ENCODE measurements at places on chromosomes 4 and X.

DNA sequence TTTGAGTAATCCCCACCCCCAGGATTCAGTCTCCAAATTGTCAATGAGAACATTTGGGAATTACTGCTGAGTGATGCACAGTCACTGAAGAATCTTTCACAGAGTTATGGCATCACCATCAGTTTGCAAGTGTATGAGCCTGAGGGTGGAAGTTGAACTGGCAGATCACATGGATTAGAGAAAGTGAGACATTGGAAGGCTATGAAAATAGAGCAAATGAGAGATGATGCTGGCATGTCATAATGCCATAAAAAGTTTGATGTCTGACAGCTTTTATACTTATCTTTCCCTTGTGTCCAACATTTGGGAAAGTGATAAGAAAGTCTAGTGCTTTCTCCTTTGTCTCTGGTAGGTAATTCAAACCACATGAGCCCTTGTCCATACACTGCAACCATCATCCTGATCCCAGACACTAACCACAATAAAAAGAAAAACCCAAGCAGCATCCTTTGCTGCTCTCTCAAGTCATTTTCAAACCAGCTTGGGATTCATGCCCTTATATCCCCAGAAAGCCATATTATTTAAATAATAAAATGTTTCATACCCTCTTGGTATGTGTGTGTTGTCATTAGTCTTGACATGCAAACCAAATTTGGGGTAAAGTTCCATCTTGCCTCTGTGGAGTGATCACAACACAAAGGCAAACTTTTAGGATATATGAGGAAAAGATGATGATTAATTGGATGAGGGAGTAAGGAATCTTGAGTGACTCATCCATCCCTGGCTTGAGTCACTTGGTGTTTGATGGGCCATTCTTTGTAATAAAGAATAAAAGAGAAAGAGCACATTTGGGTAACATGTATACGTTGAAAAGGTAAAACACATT, 438.9 kb downstream of the GRXCR1 start:
- no peak for DNase-seq

DNA sequence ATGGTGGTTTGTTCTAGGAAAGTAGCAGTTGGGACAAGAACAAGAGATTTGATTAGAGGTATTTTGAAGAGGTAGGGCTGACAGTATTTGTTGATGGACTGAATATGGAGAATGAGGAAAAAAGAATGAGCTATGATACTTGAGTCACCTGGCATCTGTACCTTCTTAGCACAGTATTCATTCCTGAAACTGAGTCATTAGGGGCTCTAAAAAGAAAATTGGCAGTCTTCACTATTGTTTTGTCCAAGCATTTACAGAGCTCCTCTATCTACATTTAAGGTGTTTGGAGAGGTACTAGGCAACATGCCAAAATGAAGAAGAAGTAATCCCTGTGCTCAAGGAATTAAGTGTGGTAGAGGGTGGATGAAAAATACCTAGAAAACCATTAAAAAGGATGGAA, 165.8 kb downstream of the SHROOM4 start:
- no peak for DNase-seq

GRCh38 chrX:118565853-118566252, 70.2 kb downstream of the DOCK11 start:
- DNase-seq = no peak

DNA sequence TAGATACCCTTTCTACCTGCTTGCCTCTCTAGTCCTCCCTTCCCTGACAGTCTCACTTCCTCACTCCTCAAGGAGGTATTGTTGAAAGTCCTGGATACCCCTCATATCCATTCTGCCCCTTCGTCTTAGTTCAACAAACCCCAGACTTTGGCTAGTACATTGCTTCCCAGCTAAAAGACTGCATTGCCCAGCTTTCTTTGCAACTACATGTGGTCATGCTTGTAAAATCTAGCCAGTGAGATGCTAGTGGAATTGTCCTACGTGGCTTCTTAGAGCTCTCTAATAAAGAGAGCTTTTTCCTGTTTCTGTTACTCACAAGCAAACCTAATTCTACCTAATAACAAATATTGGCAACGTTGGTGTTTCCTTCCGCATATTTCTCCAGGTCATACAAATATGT, 237.9 kb upstream of the PSAPL1 start:
- no peak for DNase-seq

DNA sequence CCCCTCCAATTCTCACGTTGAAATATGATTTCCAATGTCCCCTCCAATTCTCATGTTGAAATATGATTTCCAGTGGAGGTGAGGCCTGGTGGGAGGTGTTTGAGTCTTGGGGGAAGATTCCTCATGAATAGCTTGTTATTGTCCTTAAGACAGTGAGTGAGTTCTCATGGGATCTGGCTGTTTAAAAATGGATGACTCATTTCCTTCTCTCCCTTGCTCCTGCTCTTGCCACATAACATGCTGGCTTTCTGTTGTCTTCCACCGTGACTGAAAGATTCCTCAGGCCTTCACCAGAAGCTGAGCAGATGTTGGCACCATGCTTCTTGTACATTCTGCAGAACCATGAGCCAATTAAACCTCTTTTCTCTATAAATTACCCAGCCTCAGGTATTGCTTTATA, 346.8 kb upstream of the TECRL start:
- DNase-seq = no peak

DNA sequence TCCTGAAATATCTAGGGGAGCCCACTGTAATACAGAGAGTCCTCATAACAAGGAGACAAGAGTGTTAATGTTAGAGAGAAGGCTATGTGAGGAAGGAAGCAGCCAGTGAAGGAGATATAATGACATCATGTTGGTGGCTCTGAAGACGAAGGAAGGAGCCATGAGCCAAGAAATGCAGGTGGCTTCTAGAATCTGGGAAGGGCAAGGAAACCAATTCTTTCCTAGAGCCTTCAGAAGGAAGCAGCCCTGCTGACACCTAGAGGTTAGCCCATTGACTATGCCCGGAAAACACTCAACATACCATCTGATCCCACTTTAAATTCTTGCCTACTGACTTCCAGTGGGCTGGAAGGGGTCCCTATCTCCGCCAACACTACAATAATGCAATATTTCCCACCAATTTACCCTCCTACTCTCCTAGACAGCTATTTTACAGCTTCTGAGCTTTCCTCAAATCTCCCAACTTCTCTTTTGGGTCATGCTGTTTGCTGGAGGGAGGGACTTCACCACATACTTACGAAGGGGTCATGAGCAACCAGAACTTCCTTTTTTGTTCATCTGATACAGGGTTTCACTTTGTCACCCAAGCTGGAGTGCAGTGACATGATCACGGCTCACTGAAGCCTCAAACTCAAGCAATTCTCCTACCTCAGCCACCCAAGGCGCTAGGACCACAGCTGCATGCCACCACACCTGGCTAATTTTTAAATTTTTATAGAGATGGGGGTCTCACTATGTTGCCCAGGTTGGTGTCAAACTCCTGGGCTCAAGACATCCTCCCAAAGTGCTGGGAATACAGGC, 25.2 kb upstream of the G3BP2 start:
- peak; percentile 13 for DNase-seq

GRCh38 chr4:93437991-93438390, 390.6 kb upstream of the ATOH1 start:
- no peak for DNase-seq

DNA sequence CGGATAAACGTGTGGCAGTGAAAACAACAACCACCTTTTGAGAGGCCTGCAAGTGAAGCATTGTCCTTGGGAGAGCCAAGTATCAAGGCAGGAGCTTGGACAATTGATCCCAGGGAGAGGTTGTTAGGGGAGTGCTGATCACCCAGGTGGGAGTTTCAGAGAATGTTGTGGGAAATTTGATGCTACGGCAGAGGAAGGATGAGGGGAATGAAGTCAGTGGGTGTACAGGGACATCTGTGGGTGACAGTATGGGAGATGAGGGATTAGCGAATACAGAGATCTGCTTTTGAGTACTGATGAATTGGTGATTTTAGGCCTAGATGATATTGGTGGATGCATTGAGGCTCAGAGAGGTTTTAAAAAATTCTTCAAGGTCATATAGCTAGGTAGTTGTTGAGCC, 4.3 kb downstream of the GNL3L start:
- no peak for DNase-seq

DNA sequence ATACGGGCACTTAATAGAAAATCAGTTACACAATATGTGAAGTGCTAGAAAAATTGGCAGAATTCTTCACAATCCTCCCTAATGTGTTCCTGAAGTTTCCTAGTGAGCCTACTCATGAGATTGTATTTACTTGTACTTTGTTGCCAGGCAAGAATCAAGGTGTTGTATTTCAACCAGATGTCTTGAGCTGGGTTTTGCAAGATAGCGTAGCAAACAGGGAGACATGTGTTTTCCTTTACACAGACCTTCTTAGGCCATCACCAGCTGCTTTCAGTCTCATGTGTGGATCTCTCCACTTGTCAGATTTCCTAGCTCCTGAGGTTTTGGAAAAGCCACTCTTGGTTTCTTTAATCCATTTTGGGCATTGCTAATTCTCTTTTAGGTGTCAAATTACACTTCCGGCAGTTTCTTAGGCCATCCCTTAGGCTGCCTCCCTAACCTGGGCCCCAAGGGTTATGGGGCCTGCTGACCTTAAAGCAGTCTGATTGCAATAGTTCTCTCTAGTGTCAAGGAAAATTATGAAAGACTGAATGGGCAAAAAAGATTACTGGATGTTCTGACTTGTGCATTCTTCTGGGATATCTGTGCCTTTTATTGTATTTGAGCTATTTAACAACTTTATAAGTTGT, 12.2 kb upstream of the EDA start:
- DNase-seq = no peak

GRCh38 chr4:73244945-73245601, 13.5 kb downstream of the ANKRD17 start:
- no peak for DNase-seq

- no peak for DNase-seq
Measured at GRCh38 chrX:17984415-17984814, 123.3 kb upstream of the RAI2 start.

DNA sequence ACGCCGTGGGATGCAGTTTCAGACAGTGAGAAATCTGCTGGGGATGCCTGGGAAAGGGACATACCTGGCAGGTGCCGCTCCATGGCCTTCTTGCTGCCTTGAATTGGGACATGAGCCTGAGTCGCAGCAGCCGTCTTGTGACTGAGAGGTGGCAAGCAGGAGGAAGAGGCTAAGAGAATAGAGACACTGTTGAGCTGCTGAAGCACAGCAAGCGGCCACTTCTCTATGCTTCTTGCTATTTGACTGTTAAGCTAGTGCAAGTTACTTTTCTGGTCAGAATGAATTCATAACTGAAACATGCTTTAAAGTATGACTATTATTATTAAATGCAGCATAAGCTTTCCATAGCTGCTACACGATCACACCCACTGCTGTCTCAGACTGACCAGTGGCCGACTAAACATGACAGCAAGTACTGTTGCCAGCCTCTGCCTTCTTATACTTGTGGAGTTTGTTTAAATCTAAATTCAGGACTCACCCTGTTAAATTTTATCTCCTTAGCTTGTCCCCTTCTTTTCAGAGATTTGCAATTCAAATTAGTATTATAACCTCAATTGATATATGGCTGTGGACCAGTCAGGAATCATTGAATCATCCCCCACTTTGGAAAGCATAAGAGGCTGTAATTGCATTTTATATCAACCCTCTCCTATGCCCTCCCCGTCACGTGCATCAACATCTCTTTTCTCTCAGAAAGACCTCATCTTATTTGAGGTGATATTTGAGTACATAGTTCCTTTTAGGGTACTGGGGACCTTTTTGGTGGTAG, 24.8 kb upstream of the ACSL1 start:
- DNase-seq = no peak

DNA sequence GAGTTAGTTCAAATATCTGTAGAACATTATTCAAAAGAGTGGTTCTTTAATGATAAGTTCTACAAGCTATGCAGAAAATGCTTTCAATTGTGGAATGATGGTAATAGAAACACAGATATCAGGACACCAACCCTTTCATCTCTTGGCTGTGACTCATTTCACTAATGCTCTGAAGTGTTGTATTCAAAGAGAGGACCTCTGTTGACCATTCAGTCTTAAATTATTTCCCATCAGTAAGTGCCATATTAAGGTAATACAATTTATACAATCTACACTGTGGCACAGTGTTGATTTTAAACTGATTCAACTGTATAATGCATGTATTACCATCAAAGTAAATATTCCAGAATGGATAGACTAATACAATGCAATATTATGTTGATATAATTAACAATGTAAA, 289.0 kb upstream of the ADGRL3 start:
- no peak for DNase-seq

DNA sequence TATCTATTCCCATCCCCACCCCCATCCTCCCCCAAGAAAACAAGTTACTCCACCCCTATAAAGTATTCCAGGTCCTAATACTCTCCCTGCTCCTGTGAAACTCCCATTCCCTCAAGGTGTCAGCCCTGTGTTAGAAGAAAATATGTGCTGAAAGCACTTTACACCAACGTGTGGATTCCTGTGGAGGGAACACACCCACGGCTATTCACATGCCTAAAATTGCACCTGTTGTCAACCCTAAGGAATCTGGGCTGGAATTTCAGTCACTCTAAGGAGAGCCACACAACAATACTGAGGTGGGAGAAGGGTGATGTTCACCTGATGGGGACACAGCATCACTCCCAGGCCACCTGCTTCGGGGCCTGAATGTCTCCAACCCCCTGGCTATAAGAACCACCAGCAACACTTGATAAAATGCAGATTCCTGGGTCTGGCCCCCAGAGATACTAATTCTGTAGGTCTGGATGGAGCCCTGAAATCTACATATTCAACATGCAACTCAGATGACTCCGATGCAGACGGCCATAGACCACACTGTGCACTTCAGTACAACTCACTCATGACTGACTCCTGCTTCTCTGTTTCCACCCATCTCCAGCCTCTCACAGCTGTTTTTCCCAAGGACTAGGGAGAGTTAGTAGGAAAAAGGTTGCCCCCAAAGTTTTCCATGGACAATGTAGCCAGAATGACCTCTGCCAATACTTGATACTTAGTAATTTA, 15.8 kb downstream of the SCD5 start:
- DNase-seq = no peak

GRCh38 chr4:3730422-3731190, 35.6 kb upstream of the ADRA2C start:
- DNase-seq = no peak
